ACHN (cell line): ENCODE measurements at places on chromosomes 16 and 17.

DNA sequence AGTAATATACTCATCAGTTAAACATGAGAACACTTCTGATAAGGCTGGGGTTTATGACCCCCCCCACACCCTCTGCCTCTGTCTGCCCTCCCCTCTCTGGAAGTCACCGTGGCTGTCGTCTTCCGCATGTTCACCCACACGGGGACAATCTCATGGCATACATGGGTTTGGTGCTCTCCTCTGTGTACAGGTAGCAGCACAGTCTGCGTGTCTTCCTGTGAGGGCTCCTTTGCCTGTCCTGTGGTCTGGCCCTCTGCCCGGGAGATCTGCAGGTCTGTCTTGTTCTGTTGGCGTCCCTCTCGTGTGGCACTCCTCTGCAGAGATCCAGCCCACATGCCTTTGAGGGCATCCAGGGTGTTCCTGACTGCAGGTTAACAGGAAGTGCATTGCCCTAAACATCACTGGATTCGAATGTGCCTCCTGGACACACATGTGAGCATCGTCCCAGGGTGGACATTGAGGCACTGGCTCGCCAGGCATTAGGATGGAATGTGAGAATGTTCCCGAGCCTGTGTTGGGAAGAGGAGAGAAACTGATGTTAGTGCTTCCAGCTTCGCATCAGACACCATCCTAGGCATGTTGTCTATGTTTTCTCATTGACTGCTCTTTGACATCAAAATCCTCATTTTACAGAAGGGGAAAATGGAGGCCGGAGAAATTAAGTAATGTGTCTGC is 54.5 kb downstream of the NKD1 start:
- DNase-seq: no peak

DNA sequence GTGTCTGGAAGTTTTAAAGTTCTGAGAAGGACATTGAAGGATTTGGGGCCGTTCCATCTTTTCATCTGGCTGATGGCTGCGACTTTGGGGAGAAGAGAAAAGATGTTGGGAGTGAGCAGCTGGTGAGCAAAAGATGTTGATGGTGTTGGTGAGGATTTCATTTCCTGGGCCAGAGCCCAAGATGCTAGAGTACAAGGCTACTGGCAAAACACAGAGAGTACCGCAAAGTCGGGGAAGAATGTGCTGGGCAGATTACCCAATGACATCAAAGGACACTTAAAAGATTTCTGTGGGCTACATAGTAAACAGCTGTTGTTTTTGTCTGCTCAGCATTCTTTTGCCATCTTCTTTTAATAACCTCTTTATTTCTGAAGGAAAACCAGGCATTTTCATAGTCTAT is 49.4 kb upstream of the GAS7 start:
- no peak for DNase-seq

DNA sequence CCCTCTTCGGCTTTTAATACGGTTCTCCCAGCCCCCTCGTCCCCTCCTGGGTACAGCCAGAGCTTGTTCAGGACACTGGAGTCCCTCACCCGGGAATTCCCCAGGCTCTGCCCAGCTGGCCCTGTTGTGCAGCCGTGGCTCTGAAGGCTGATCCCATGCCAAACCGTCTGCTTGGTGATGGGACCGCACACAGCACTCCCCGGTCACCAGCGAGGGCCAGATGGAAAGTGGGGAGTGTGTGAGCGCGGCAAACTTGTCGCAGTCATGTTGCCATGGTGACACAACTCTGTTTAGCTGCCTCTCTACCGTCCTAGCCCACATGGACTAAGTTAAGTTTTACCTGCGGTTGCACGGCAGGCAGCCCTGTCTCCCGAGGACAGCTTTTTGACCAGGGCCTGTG is 107.9 kb downstream of the RAP1GAP2 start:
- DNase-seq: no peak

DNA sequence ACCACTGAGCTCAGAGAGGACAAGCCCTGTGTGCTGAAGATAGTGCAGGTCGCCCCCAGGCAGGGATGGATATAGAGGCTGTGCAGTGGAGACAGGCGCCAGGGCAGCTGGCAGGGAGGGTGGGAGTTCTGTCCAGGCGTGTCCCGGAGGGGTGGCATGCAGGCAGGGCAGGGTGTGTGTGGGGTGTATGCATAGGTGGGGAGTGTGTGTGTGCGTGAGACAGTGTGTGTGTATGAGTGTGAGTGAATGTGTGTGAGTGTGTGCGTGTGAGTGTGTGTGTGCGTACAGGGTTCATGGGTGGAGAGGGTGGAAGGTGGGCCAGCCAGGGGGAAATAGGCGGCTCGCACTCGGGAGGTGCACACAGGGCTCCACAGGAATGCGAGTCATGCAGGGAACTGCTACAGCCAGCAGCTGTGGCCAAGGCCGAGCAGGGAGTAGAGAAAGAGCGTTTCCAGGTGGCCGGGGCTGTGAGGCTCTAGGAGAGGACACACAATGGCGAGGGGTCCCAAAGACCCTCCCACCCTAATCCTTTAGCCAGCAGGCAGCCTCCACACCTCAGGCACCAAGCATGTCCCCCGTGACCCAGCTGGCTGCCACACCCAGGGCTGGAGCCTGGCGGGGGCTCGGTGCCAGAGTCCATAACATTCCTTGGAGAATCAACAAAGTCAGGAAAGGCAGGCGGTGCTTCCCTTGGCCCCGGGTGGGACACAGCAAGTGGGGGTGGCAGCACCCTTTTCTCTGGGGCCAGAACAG is 4.6 kb downstream of the PLCD3 start:
- peak; percentile 76 for DNase-seq

DNA sequence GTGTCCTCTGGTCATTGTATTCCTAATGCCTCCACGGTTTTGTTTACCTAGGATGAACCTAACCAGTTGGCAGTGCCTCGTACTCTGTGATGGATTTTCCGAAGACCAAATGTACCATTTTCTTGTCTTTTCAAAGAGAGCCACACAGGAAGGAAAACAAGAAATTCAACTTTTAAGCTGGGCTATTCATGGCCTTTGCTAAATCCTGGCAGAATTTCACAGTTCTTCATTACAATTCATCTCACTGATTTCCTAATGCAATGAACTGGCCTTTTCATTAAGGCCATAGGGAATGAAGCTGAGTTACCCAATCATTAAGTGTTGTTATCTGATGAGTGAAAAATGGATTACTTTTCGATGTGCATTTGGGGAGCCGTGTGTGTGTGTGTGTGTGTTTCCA is 7.9 kb upstream of the KCNJ16 start:
- no peak for DNase-seq

DNA sequence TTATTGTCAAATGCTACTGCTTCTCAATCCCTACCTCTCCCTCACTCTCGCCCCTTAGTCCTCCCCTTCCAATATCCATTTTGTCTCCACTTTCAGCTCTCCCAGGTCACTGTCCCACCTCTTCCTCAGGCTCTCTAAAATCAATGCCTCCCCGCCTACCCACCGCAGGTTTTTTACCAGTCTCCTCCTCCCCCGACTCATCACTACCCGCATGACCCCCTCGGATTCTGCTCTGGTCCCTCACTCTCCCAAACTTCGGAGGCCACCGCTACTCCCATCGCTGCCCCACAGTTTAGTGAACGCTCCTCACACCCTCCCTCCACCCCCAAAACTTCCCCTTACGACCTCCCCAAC is 513 bp downstream of the CRLF3 start:
- peak; percentile 28 for DNase-seq

- DNase-seq: no peak
Observed at GRCh38 chr16:81775570-81775969, 3.5 kb upstream of the PLCG2 start.

DNA sequence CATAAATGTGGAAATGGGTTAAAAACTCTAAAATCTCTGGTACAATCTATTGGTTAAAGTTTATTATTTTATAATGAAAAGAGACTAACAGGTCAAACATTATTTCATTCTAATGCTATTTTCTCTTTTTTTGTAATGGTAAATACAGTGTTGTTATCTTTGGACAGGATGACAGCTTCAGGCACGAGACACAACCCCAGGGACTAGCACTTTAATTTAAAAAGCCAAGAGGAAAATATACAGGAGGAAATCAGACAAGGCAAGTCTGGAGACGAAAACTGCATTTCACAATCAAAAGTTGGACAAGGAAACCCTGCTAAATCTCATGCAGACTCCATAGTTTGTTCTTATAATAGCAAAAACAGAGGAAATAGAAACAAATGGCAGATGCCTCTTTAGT is 589.1 kb upstream of the CDH8 start:
- DNase-seq: no peak

DNA sequence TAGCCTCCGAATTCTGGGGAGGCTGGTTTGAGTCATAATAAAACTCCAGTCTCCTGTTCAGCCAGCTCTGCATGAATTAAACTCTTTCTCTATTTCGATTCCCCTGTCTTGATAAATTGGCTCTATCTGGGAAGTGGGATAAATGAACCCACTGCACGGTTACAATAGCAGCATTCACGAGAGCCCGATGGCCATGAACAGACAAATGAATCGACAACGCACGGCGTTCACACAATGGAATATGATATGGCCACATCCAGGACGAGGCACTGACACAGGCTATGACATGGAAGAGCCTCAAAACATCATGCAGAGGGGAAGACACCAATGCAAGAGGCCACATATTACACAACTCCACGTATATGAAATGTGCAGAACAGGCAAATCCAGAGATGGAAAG is 5.6 kb upstream of the CARD14 start:
- DNase-seq: no peak

GRCh38 chr17:8459107-8459506 is 23.4 kb downstream of the NDEL1 start:
- no peak for DNase-seq
